ENCODE measurements at places on chromosomes 5 and 9.

DNA sequence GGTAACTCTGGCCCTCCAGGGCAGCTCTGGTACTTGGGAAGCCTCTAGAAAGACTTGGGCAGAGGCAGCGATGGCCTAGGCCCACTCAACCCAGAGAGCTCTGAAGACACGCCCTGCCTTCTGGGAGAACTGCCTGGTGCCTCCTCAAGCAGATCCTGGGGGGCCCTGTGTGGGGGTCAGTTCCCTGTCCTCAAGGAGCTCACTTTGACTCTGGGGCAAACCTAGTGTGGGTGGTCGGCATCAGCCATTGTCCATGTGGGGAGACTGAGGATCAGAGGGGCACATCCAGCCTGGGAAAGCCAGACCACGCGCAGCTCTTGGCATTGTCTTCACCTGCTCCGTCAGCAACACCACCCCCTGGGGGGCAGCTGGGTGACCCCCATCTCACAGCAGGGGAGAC lies 28.0 kb downstream of the ABO start:
- DNase-seq: no peak

DNA sequence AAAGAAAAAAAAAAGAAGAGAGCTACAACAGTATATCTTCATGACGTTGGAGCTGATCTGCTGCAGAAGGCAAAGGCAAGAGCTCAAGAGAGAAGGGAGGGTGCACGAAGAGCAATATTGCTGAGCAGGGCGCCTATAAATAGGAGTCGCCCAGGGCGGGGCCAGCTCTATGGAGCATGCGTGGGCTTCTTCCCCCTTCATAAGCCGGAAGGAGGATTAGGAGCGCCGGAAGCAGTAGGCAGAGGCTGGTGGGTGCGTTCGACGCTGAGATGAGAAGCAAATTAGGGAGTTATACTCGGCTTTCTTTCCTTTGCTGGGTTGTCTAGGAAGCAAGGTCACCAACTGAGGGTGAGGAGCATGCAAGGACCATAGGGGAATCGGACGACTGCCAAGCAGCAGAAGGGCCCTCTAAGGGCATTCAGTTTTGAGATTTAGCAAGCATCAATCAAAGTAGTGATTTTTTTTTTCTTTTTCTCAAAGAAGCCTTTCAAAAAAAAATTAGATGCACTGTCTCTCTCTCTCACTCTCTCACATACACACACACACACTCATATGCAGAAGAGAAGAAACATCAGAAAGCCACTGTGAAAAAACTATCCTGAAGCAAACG lies 496.7 kb downstream of the ENC1 start:
- no peak for DNase-seq

- DNase-seq: no peak
Measured at GRCh38 chr5:91219803-91220371, 163.2 kb downstream of the ARRDC3 start.

- DNase-seq: no peak
Measured at GRCh38 chr9:116000748-116001329, 152.8 kb upstream of the PAPPA start.

GRCh38 chr5:69170495-69170894 lies 3.5 kb downstream of the CCNB1 start:
- DNase-seq: no peak

DNA sequence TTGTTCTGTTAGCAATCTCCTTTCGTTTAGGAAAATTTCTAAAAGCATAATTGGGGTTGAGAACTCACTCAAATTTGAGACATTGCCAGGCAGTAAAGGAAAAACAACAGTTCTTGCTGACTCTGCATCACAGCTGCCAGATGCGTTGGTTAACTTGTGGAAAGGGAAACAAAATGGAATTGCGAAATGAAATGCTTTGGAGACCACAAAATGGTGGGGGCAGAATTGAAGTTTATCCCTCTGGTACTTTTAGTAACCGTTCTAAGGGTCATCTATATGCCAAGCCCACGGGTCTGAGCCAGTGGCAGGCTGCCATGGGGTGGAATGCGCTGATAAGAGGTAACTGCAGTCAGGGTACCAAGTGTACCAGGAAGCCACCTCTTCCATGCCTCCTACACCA lies 28.6 kb upstream of the SELENOP start:
- DNase-seq: no peak

DNA sequence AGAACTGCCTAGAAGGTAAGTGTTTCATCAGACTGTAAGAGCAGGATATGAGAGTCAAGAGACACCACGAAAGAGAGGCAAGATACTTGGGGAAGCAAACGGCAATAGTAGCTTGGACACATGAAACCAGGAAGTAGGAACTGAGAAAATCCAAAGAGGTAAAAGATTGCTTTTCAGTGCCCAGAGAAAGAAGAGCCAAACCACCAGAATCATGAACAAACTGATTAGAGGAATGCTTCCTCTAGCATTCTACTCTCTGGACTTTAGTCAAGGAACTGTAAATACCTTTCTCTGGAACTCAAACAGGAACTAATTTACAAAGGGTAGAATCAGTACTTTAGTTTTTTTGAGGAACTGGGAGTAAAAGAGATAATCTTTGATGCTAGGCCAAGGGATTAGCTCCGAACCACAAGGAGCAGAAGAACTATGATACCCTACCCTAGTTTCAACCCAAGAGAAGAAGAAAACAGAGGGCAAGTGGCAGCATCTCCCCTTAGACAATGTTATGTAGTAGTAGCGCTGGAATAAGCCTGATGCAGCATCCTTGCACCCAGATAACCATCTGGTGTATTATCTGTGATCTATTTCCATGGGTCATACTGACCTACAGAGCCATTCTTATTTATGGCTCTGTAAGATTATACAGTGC lies 41.3 kb downstream of the EFCAB9 start:
- DNase-seq: no peak

DNA sequence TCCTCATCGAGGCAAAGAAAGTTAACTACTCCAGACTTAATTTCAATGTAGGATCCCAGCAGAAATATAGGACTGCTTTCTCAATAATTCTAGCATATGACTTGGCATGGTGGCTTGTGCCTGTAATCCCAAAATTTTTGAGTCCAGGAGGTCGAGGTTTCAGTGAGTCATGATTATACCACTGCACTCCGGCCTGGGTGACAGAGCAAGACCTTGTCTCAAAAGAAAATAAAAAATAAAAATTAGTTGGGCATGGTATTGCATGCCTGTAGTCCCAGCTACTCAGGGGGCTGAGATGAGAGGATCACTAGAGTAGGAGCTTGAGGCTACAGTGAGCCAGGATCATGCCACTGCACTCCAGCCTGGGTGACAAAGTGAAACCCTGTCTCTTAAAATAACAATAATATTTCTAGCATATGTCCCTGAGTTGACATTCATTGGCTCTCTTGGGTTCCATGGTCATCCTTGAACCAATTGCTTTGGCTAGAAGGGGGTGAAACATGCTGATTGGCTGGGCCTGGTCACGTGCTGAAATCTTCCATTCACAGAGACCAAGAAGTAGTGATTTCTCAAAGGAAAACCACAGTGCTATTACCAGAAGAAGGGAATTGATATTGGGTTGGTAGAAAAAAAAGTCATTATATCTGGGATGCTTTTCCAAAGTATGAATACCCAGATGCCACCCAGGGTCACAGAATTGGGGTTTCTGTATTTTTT lies 31.6 kb upstream of the GARNL3 start:
- no peak for DNase-seq

DNA sequence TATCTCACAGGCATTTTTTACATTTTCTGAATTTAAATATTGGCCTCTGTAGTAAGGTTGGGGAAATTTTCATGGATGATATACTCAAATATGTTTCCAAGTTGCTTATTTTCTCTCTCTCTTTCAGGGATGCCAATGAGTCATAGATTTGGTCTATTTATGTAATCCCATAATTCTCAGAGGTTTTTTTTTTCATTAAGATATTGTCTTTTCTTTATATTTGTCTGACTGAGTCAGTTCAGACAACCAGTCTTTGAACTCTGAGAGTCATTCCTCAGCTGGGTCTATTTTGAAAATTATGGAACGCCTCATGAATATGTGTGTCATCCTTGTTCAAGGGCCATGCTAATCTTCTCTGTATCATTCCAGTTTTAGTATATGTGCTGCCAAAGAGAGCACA lies 223.2 kb downstream of the PCSK1 start:
- no peak for DNase-seq

DNA sequence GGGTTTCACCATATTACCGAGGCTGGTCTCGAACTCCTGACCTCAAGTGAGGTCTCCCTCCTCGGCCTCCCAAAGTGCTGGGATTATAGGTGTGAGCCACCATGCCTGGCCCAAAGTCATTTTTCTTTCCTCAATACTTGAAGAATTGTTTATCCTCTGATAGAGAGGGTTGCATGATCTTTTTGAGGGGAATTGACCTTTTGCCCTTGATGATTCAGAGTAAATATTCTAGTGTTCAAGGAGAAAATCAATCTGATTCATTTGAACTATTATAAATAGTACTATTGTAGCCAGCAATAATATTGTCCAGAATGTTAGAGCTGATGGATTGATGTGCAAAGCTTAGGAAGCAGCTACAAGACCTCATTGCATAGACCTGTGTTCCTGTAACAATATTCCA lies 47.1 kb downstream of the UGCG start:
- DNase-seq: no peak

DNA sequence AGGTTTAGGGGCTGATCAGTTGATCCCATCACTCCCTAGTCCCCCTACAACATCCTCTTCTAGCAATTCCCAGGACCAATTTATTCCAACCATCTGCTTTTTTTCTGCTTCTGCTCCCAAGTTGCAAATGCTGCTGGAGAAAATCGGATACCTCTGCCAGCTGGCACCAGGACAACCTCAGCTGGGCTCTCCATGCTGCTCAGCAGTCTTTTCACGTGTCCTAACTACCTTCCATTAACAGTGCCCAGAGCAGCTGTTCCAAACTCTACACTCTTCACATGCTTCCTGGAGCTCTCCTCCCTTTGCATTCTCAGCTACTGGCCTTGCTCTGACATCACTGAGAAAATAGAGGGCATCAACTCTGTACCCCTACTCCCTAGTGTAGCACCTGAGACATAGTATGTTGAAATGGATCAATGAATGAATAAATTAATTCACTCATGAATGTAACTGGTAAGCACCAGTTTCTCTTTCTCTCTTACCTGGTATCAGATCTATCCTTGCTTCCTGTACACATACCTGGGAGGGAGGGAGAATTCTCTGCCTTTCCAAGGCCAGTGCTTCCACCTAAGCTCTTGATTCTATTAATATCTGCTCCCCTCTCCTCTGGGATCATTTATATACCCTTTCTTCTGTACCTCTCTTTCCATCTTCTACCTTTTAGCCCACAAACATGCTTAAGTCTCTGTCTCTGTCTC lies 191.0 kb downstream of the RAB3C start:
- no peak for DNase-seq

DNA sequence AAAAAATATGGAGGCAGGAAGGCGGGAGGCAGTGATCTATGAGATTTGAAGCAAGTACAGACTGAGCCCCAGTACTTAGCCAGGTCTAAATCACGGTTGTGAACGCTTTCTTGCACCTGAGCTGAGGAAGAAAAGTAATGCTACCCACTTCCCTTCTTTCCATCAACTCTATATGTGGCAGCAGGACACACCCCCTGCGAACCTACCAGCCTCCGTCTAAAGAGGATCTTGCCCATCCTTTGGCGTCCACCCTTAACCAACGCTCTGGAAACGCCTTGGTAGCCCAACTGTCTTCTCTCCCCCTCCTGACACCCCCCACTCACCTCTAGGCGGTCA lies 545 bp downstream of the HMGCS1 start:
- no peak for DNase-seq

DNA sequence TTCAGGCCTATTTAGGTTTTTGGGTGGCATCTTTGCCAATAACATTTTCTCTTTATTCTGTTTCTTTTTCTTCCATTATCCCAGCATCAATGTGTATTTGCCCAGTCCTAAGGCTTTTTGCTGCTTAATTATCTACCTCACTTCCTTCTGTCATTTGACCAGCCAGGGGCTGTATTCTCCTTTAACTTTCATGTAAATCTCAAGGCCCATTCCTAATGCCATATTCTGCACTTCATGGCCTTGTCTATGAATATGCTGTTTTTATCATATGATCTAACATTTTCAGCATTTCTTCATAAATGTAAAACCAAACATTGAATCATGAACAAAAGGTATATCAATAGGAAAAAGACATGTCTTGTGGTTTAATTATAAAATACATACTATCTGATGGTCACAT lies 108.7 kb downstream of the SSBP2 start:
- no peak for DNase-seq

- peak; percentile 25 for DNase-seq
Measured at GRCh38 chr5:168227973-168228615, 63.4 kb upstream of the WWC1 start.

DNA sequence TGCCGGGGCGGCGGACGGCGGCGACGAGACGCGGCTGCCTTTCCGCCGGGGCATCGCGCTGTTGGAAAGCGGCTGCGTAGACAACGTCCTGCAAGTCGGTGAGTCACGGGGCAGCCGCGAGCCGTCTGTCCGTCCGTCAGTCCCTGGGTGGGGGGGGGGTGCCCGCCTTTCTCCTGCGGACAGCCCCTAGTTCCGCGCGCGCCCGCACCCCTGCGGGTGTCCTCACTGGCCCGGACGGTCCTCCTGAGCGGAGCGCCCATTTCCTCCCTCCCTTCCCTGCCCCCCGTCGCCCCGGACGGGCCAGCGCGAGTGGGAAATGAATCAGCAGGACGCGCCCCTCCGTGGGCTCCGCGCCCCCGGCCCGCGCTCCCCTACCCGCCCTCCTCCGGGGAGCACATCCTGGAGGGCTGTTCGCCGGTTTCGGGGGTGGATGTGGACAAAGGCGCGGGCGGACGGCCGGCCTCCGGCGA lies 828 bp downstream of the ZSWIM6 start:
- DNase-seq: peak; percentile 37

DNA sequence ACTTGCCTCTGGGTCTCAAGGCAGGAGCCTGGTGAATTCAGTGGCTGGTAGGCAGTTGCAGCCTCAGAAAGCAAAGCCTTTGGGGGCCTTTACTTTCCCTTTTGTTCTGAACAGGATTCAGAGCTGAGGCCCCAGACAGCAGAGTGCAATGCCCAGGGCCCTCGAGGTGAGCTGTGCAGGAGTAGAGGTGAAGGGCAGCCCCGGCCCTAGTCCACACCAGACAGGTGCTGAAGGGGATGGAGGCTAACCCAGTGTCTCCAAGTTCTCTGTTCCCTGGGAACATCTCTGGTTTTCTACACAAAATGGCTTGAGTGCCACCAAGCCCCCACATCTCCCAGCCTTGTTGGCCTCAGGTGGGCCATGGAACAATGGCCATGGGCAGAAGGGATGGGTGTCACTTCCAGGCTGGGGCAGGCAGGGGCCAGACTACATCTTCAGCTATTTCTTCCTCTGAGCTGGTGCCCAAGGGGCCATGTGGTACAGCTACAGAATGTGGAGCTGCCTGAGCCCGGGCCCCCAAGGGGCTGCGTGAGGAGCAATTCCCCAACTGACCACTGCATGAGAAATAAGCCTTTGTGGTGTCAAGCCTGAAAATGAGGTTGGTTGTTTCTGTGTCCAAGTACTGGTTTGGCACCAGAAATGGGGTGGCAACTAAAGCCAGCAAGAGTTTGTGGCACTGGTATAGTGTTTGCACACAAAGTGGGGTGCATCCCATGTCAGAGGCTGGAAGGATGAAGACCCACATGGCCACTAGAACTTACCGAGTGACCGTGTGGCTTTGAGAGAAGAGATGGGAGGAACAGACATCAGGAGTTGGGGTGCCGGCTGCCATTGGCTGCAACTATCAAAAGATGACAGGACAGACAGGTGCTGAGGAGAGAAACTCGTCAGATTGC lies 57.8 kb downstream of the BARX1 start:
- DNase-seq: peak; percentile 7
